Stimulated activated CD4-positive, alpha-beta T cell treated with anti-CD3 and anti-CD28 coated beads, Interleukin-15, amount 100 ng/mL, for 1 hour (primary cell): ENCODE measurements at places on chromosomes 7 and 10.

- DNase-seq: no peak
These were observed 621 bp upstream of the MORN4 start for GRCh38 chr10:97633921-97634320.

GRCh38 chr10:27503498-27504006, 552 bp upstream of the RAB18 start:
- DNase-seq: no peak

- DNase-seq: no peak
These were observed 927.7 kb upstream of the MBL2 start for GRCh38 chr10:53700278-53700677.

DNA sequence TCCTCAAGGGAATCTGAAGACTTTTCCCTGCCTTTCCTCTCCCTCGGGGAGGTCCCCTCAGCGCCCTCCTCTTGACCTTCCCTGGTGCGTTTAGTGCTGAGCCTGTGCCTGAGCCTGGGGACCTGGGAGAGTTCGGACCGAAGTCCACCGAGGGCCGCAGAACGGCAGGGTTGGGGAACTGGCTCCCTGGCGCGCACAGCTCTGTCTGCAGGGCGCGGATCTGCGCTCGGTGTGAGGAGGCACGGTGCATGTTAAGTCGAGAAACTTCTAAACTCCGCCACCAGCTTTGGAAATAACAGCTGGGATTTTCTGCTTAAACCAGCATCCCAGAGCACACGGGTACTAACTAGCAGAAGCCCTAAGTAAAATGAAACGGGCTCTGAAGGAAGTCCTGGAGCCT, 44.2 kb upstream of the SLC29A4 start:
- DNase-seq: no peak

DNA sequence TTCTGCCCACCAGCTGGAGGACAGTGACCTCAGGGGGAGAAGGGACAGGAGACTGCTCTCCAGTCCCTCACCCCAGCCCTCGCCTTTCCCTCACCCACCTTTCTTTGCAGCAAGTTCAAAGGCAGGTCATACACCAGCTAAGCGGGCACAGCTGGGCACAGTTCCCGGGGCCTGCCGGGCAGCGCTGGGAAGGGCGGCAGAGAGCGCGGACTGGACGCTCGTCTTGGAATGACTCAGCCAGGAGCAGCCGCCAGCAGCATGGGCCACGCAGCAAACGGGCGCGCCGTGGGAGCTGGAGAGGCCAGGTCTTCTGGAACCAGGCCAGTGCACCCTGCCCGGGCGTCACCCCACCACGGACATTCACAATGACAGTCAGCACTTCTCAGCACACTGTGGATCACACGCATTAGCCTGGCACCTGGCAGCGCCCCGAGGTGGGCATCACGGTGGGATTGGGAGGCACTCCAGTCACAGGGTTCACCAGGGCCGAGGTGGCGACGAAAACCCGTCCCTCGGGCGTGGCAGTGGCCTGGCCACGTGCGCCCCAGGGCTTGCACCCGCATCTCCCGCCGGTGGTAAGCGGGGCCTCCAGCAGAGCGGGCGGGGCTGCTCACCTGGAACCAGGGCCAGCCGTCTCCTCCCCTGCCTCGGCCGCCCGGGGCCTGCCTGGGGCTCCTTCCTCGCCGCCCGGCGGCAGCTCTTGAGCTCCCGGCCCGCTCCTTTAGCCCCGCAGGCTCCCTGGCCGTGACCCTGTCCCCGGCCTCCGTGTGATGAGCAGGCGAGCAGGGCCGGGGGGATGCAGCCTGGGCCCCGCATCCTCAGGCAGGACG, 29.0 kb upstream of the WDFY4 start:
- DNase-seq: no peak

DNA sequence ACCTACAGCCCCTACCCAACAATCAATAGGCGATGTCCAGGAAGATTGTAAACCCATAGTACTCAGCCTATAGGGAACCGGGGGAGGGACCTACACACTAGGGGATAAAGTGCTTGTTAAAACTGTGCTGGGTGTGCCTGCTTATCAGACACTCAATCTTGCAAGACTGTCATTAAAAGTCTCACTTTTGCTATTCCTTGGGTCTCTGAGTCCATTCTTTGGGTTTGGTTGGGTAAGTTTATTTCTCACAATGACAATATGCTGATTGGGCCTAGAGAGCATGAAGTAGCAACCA, 45.6 kb downstream of the PTPRE start:
- DNase-seq: no peak

GRCh38 chr10:91587710-91588638, 44.9 kb downstream of the PPP1R3C start:
- no peak for DNase-seq

GRCh38 chr10:17673471-17674061, 29.6 kb downstream of the STAM start:
- DNase-seq: no peak

DNA sequence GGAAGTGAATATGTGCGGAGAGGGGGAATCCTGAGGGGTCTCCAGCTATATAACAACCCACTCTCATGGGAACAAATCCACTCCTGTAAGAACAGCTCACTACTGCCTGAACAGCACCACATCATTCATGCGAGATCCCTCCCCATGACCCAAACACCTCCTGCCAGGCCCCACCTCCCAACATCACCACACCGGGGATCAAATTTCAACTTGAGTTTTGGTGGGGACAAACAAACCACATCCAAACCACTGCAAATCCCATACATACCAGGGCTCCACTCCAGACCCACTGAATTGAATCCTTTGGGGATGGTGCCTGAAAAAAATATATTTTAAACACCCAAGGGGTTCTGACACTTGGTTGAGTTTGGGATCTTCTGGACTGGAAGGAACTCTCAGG, 181.5 kb upstream of the PLXNA4 start:
- no peak for DNase-seq

DNA sequence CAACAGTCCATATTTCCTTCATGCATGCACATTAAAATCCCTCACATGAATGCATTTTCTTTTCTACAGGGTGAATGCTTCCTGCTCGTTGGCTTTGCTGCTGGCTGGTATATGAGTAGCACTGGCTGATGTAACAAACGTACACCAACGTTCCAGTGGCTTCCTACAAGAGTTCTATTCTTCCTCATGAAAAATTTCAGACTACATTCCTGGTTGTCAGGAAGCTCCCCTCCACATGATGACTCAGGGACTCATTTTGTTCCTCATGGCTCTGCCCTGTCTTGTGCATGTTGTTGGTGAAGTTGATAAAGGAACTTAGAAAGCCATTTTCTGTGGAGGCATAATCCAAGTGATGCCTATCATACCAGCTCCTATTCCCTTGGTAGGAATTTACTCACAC, 470.7 kb upstream of the KLF6 start:
- DNase-seq: no peak

DNA sequence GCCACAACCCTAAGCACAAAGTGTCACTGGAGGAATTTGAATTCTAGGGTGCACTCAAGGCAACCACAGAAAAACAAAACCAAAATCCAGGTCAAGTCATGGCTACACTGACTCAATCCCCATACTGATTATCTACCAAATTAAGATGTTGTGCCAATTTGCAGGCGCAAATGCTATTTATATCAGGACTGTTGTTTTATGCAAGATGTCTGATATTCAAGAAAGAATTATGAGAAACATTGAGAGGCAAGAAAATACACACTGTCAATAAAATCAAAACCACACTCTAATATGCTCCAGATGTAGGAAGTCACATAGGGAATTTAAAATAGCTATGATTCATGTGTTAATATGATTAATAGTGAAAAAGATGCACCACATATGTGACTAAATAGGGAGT, 141.3 kb upstream of the MINDY3 start:
- DNase-seq: no peak

GRCh38 chr7:48183370-48183743, 12.1 kb downstream of the ABCA13 start:
- DNase-seq: no peak
